ENCODE measurements at places on chromosomes 1 and 21. TPM values are rescaled to one million over a fixed set of nuclear protein-coding genes. Genes with fewer than 3 reads are reported as not detected.

Gene GBP2
- total RNA-seq = 6.6 TPM

Gene UHMK1
- total RNA-seq = 20.0 TPM

Gene PDPN
- not detected for total RNA-seq

Gene FUCA1
- 14.9 TPM for total RNA-seq

DNA sequence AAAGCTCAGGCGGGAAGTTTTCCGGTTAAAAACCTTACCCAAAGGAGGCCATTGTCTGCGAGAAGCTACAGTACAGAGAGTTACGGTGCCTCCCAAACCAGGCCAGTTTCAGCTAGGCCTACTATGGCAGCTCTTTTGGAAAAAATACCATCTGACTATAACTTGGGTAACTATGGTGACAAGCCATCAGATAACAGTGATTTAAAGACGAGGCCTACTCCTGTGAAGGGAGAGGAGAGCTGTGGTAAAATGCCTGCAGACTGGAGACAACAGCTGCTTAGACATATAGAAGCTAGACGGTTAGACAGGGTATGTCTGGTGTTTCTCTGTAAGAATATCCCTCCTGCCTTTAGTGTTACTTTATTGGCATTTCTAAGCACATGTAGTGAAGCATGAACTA lies 165.9 kb downstream of the LRRC40 start:
- no peak overlapping the region for H3K4me3 ChIP-seq
- no peak overlapping the region for H3K27ac ChIP-seq
- no peak for DNase-seq
- H3K4me1 ChIP-seq = no peaks in the 10 kb centered on the region
- H3K36me3 ChIP-seq = no peaks in the 10 kb centered on the region

GRCh38 chr1:171381866-171382210 lies 67.9 kb downstream of the FMO4 start:
- H3K27me3 ChIP-seq = no peaks in the 10 kb centered on the region
- H3K4me3 ChIP-seq = no peak overlapping the region
- no peak for DNase-seq
- no peaks in the 10 kb centered on the region for H3K4me1 ChIP-seq
- H3K27ac ChIP-seq = no peak overlapping the region

GRCh38 chr21:44630440-44630839 lies 3.5 kb downstream of the KRTAP10-9 start:
- H3K27me3 ChIP-seq = no peaks in the 10 kb centered on the region
- H3K4me1 ChIP-seq = no peaks in the 10 kb centered on the region
- DNase-seq = no peak
- no peaks in the 10 kb centered on the region for H3K36me3 ChIP-seq

DNA sequence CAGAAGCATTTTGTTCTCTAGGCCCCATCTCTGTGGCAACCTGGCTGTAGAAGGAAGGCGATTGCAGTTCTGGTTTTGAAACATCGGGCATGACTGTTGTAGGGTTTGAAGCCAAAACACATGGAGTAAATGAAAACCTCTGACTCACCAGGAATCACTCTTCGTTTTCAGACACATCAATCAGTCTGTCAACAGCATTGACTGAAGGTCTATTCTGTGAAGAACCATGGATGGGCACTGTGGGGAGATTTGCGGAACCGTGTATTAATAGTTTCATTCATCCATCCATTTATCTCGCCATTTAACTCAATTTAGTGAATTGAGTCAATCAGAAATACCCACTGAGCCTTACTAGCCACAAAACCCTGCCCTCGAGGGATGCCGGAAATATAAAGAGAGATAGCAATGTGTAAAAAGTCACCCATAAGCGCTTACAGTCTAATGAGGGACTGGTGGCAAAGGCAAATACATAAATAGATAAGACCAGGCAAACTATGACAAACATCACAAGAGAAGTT lies 364.6 kb upstream of the PROX1 start:
- H3K27me3 ChIP-seq = no peaks in the 10 kb centered on the region
- no peak for DNase-seq
- no peaks in the 10 kb centered on the region for H3K36me3 ChIP-seq
- no peak overlapping the region for H3K4me3 ChIP-seq
- H3K4me1 ChIP-seq = peaks cover 29% of the 10 kb centered on the region

DNA sequence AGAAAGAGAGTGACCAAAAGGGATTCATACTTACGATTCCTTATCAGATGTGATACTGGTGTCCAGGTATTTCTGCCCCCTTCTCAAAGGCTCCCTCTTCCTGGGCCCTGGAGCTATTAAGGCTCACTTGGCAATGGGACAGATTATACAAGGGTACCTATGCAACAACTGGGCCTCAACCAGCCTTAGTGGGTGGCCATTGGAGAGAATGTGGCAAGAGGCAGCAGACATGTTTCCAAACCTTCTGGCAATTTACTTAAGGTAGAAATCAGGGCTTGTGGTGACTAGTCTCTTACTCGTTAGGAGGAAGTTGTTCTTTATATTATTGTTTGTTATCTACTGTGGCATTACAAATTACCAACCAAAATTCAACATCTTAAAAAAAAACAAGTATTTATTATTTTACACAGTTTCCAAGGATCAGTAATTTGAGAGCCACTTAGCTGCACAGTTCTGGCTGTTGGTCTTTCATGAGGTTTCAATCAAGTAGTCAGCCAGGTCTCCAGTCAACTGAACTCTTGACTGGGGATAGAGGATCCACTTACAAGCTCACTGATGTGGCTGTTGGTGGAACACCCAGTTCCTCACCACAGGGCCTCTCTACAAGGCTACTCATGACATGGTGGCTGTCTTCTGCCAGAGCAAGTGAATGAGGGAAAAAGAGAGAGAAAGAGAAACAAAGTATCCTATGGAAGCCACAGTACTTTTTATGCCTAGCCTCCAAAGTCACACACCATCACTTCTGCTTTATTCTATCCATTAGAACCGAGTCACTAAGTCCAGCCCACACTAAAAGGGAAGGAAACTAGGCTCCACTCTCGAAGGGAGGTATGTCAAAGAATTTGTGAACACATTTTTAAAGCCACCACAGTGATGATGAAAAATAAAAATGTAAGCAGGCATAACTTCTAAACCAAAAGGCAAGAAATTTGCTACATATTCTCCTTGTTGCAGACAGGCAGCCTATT lies 10.7 kb downstream of the ZNF648 start:
- DNase-seq = no peak
- no peaks in the 10 kb centered on the region for H3K4me1 ChIP-seq
- H3K4me3 ChIP-seq = no peak overlapping the region
- H3K27ac ChIP-seq = no peak overlapping the region

GRCh38 chr1:36300526-36300925 lies 5.6 kb upstream of the SH3D21 start:
- H3K27me3 ChIP-seq = no peaks in the 10 kb centered on the region
- H3K36me3 ChIP-seq = peaks cover 34% of the 10 kb centered on the region
- H3K4me1 ChIP-seq = peaks cover 25% of the 10 kb centered on the region
- H3K4me3 ChIP-seq = no peak overlapping the region
- peak overlapping the region; percentile 49 for H3K27ac ChIP-seq

DNA sequence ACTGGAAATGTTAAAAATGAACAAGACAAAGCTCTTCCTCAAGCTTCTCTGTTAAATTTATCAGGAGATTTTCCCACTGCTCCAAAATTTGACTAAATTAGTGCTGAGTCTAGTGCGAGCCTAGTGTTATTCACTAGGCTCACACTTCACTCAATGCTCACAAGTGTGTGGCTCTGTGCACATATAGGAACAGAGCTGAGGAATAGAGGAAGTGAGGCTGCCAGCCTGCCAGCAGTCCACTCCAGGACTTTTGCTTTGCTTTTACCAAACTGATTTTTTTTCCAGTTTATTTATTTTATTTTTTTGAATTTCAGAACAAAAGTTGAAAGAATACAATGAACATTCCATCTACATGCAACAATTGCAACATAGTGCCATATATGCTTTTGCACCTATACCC lies 87.2 kb downstream of the VAV3 start:
- H3K27ac ChIP-seq = no peak overlapping the region
- no peaks in the 10 kb centered on the region for H3K27me3 ChIP-seq
- H3K36me3 ChIP-seq = no peaks in the 10 kb centered on the region
- H3K4me1 ChIP-seq = no peaks in the 10 kb centered on the region

DNA sequence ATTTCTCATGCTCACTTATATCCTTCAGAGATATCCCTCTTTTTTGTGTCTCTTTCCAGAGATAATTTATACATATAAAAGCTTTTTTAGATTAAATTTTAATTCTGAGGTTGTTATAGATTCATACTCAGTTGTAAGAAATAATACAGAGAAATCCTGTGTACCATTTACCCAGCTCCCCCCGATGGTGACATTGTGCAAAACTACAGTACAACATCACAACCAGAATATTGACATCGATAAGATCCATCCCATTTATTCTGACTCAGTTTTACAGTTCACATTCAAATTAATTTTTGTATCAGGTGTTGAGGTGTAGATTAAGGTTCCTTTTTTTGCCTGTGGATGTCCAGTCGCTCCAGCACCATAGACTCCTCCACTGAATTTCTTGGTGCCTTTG lies 14.3 kb downstream of the DMRTB1 start:
- no peak overlapping the region for H3K27ac ChIP-seq
- no peak for DNase-seq
- no peak overlapping the region for H3K4me3 ChIP-seq
- H3K36me3 ChIP-seq = no peaks in the 10 kb centered on the region
- no peaks in the 10 kb centered on the region for H3K4me1 ChIP-seq
- peaks cover 37% of the 10 kb centered on the region for H3K27me3 ChIP-seq

DNA sequence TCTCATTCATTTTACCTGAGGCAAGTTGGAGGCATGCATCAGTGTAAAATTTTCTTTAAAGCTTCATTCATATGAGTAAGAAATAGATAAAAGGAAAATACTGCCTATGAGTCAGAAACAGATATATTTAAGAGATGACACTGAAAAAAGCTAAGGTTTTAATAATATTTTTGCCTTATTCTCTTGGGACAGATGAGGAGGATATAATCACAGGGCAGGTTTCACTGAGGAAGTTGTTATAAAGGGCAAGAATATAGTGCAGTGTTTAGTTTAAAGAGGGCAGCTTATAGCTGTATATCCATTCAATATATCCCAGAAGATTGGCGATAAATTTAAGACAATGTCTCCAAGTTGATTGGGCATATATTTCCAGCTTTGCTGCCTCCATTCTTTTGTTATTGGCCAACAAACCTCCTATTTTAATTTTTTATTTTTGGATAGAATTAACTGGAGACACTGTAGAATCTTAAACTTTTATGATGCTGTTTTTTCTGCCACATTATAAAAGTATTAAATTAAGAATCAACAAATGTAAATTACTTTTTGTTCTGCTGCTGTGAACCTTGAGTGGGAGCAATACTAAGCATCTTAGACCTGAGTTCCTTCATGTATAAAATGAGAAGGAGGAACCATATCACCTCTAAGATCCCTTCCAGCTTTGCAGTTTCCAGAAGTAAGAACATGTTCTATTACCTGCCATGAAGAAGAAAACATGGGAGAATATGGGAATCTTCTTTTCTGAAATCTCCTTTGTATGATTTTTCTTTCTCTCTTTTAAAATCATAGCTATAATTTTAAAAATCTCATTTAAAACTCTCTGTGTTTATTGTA lies 171.6 kb downstream of the S1PR1 start:
- no peaks in the 10 kb centered on the region for H3K27me3 ChIP-seq
- no peaks in the 10 kb centered on the region for H3K36me3 ChIP-seq
- no peak for DNase-seq
- no peaks in the 10 kb centered on the region for H3K4me1 ChIP-seq
